GM23338 (cell line): ENCODE measurements at places on chromosomes 1 and 21. TPM values are rescaled to one million over a fixed set of nuclear protein-coding genes. Genes with fewer than 3 reads are reported as not detected.

Gene FMO3
- total RNA-seq = not detected in 2 replicates

- H3K27me3 ChIP-seq = no peaks in the 10 kb centered on the region
- no peak overlapping the region for H3K27ac ChIP-seq
- no peak for DNase-seq
- H3K4me1 ChIP-seq = no peaks in the 10 kb centered on the region
- no peak overlapping the region for H3K4me3 ChIP-seq
- no peaks in the 10 kb centered on the region for H3K36me3 ChIP-seq
These were observed 20.7 kb downstream of the DNAJC6 start for GRCh38 chr1:65330021-65330420.

DNA sequence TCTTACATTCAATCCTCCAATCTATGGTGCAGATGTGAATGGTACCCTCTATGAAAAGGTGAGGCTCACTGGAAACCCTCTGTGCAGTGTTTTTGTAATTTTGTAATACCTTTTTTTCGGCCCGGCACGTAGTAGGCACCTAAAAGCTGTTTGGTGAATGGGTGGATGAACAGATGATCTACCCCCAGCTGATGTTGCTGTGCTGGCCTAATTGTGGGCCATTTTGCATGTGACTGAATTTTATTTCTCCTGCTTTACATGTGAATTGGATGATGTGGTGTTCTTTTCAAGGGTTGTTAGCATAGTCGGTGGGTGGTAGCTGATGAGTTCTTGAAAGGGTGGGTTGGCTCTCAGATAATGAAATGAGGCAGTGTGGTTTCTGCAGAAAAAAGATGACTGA lies 10.4 kb downstream of the KDM4A start:
- peak overlapping the region; percentile 53 for H3K27ac ChIP-seq
- H3K4me3 ChIP-seq = peak overlapping the region; percentile 14
- peaks cover 81% of the 10 kb centered on the region for H3K36me3 ChIP-seq
- no peaks in the 10 kb centered on the region for H3K27me3 ChIP-seq
- DNase-seq = peak; percentile 89

DNA sequence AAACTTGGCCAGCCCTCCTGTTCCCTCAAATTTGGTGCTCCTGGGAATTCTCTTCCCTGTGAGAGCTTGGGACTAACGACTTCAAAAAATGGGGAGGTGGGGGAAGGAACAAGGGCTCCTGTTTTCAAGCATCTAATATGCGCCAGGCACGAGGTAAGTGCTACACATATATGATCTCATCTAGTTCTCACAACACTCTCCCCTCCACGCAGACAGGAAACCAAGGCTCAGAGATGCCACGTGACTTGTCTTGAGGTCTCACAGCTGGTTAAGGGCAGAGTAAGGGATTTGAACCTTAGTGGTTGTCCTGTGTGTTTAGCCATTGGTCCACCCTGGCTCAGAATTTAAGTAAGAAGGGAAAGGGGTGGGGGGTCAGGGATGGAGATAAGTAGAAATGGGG lies 125.9 kb downstream of the DMRTB1 start:
- no peak overlapping the region for H3K27ac ChIP-seq
- no peak overlapping the region for H3K4me3 ChIP-seq
- H3K27me3 ChIP-seq = no peaks in the 10 kb centered on the region
- H3K36me3 ChIP-seq = no peaks in the 10 kb centered on the region
- no peak for DNase-seq

- H3K36me3 ChIP-seq = no peaks in the 10 kb centered on the region
- H3K27me3 ChIP-seq = no peaks in the 10 kb centered on the region
- no peak overlapping the region for H3K27ac ChIP-seq
- H3K4me1 ChIP-seq = no peaks in the 10 kb centered on the region
These were observed 640.2 kb downstream of the PTPRC start for GRCh38 chr1:199279067-199279466.

DNA sequence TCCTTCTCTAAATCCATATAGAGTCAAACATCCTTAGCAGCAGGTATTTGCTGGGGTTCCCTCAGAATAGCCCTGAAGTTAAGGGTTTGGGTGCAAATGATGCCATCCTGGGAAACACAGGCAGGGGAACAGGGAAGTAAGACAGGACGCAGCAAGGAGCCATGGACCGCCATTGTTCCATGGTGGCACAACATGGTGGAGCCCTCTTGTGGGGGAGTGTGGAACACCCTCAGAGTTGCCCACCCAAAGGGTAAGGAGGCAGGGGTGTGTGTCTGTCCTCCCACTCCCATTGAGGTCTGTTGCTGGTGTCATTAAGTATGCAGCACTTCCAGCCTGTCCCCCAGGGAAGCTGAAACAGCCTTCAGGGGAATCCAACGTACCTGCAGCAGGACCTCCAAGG lies 20.4 kb upstream of the RCAN1 start:
- no peaks in the 10 kb centered on the region for H3K36me3 ChIP-seq
- DNase-seq = peak; percentile 63
- no peak overlapping the region for H3K4me3 ChIP-seq
